Activated T-cell treated with anti-CD3 and anti-CD28 coated beads for 24 hours (primary cell): ENCODE measurements at places on chromosomes 6 and 20.

DNA sequence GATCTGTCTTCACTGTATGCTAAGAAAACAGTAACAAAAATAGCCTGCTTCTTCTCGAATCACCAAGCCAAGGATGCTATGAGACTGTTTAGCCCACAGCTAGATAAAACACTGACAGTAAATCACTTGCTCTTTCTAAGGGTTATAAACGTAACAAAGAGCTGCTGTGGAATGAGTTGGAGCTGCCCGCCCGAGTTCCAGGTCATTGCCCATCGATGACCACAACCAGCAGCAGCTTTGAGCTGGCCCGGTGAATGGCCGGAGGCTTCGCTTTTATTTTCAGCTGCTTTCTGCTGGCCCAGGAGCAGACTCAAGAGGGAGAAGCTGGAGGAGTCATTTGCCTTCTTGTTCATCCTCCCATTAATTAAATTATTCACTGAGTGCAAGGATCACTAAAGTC lies 82.2 kb upstream of the CDH4 start:
- DNase-seq = no peak

- DNase-seq = no peak
These were observed 43.2 kb downstream of the PFDN4 start for GRCh38 chr20:54251096-54251495.

- no peak for DNase-seq
These were observed 4.4 kb upstream of the HMGN3 start for GRCh38 chr6:79238919-79239318.

DNA sequence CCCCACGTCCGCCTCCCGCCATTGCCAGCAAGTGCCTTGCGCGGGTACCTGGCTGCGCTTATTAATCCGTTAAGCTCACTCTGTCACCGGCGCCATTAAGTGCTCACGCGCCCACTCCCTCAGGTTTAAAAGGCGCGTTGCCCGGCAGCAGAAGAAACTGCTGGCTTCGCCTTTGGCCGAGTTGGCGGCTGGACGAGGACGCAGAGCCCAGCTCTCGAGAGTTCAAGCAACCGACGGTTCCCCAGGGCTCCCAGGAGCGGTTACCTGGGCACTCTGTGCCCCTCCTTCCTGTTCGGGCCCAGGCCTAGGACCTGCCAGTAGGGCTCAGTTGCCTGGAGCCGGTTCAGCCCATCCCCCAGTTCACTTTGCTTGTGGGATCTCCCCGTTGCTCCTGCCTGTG lies at the start of gene GGTLC1:
TSS of gene GGTLC1 (minus strand) at position 219 of the 400 bp plus-strand sequence. CDS start 2,168 bp downstream, outside the sequence.
- DNase-seq = no peak

DNA sequence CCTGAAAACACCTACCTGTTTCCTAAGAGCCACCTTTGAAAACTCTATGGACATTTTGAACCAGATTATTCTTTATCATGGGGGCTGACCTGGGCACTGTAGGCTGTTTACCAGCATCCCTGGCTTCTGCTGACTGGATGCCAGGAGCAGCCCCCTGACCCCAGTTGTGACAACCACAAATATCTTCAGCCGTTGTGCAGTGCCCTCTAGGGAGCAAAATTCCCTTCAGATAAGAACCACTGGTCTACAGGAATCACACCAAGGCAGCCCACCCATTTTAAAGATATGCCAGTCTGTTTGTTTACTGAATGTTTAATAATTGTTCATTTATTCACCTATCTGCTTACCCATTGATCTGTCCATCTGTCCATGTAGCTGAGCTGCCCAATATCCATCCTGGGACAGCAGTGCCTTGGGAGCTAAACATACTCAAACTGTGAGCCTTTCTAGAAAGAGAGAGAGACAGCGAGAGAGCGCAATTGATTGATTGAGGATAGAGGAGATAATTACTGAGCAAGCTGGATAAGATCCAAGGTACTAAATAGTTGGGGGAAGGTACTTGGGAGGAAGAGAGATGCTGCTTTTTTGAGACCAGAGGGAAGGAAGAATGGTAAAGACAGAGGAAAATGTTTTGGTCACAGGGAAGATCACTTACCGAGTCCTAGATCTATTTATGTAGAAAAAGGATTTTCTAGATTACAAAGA lies 276.8 kb downstream of the NRN1 start:
- no peak for DNase-seq

- no peak for DNase-seq
These were observed 148.0 kb downstream of the EPM2A start for GRCh38 chr6:145587334-145587733.

DNA sequence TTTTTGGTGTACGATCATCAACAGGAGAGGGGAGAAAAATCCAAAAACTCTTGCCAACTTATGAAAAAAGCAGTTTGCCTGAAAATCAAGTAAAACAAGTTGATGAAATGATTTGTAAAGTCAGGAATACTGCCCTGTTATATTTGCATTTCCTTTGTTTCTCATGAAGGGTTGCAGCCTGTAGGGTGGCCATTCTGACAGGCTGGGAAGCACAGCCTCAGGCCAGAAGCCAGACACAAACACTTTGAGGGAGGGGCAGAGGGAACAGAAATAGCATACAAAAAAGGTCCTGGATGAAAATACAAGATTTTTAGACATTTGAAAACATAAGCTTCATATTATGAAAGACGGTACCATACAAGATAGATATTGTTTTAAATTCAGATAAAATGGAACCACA lies 109.8 kb downstream of the DTNBP1 start:
- DNase-seq = no peak

DNA sequence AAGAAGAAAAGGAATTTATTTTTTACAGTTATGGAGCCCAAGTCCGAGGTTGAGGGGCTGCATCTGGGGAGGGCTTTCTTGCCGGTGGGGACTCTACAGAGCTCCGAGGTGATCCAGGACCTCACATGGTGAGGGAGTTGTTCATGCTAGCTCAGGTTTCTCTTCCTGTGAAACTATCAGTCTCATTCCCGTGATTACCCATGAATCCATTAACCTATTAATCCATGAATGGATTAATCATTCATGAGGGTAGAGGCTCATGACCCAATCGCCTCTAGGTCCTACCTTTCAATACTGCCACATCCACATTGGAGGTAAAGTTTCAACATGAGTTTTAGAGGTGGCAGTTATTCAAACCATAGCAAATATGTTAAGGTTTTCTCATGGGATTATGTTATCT lies 3.8 kb downstream of the DSE start:
- DNase-seq = no peak

DNA sequence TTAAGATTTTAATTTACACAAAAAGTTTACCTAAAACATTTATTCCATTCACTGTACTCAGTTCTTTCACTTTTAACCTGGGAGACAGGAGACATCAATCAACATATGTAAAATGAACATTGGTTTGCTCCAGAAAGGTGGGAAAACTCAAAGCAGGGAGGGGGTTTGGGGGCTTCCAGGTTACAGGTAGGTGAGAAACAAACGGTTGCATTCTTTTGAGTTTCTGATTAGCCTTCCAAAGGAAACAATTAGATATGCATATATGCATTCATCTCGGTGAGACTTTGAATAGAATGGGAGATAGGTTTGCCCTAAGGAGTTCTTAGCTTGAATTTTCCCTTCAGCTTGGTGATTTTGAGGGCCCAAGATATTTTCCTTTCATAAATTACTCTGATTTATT lies 38.2 kb upstream of the HDAC2 start:
- no peak for DNase-seq

GRCh38 chr20:51542033-51542570 lies 417 bp downstream of the NFATC2 start:
- peak; percentile 43 for DNase-seq

- no peak for DNase-seq
These were observed 8.4 kb downstream of the RAB5IF start for GRCh38 chr20:36613974-36614373.

- no peak for DNase-seq
These were observed 61.1 kb downstream of the CAP2 start for GRCh38 chr6:17454316-17455005.

- no peak for DNase-seq
These were observed 114.6 kb downstream of the DLL1 start for GRCh38 chr6:170176136-170176897.

GRCh38 chr6:4133941-4134838 lies 1.2 kb downstream of the ECI2 start:
- DNase-seq = peak; percentile 16

DNA sequence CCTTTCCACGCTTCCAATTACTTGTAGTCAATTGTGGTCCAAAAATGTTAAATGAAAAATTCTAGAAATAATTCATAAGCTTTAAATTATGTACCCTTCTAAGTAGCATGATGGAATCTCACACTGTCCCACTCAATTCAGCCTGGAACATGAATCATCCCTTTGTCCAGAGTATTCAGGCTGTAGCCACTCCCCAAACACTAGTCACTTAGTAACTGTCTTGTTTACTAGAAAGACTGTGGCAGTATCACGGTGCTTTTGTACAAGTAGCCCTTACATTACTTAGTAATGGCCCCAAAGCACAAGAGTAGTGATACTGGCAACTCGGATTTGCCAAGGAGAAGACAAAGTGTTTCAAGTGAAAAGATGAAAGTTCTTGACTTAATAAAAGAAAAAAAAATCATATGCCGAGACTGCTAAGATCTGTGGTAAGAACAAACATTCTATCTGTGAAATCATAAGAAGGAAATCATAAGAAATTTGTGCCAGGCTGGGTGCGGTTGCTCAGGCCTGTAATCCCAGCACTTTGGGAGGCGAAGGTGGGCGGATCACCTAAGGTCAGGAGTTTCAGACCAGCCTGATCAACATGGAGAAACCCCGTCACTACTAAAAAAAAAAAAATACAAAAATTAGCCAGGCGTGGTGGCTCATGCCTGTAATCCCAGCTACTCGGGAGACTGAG lies 168.5 kb upstream of the SIM1 start:
- DNase-seq = no peak

GRCh38 chr20:49865559-49865958 lies 49.8 kb downstream of the SPATA2 start:
- no peak for DNase-seq

- DNase-seq = no peak
These were observed 18.7 kb upstream of the YWHAB start for GRCh38 chr20:44866703-44867335.

DNA sequence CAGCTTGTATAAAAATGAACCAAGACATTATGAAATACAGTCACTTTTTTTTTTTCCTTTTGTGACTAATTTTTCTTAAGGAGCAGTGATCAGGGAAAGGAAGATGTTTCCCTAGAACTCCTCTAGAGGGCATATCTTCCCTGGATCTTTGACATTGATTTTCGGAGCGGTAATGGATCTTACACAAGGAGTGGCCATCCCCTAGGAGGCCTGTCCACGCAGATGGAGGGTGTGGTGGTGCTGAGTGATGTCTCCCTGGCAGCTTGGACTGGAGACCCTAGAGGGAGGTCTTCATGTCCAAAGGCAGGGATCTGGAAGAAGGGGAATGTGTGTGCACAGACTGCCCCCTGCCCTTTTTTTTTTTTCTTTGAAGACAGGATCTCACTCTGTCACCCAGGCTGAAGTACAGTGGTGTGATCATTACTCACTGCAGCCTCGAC lies 7.0 kb upstream of the KIFC1 start:
- no peak for DNase-seq

GRCh38 chr6:150143516-150144293 lies 861 bp downstream of the PPP1R14C start:
- DNase-seq = no peak

- DNase-seq = no peak
These were observed 79.0 kb downstream of the SYNJ2 start for GRCh38 chr6:158060455-158061360.

GRCh38 chr6:97726378-97726777 lies 443.4 kb upstream of the MMS22L start:
- DNase-seq = no peak

GRCh38 chr20:48015141-48015910 lies 230.0 kb upstream of the SULF2 start:
- no peak for DNase-seq

DNA sequence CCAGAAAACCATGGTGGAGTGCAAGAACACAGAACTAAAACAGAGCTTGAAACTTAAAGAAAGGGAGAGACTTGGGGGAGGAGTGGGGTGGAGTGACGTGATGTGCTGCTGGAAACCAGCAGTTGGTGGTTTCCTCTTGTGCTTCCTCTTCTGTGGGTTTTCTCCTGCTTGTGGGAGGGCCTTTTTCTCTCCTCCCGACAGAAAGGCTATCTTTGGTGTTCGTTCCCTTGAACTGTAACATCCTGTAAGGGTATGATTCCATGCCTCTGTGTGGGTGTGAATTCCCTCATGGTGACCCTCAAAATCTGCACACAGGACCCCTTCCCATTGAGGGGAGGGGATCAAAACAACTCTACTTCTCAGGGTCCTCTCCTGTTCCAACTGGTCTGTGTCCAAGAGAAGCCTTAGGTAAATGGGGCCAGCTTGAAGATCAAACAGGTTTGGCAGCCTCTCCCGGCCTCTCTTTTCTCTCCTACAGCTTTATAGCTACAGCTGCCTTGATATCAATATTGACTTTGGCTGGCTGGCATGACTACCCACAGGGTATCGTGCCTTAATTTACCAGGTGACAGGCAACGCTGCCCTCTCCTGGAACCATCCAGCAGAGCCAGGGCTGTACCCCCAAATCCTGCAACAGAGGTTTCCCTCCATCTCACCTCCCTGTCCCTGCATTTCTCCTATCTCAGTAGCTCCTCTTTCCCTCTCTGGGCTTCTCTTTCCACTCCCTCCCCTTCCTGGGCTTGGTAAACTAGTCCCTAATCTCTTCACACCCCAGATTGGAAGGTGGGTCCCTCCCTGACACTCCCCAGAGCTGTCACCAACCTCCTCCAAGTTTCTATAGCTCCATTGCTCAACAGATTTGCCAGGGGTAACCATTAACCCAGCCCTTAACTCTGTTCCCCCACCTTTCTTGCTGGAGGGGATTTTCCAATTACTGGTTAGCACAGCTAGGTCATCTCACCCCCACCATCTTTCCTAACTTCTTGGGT lies 1.5 kb upstream of the MSH5 start:
- DNase-seq = peak; percentile 48
